ENCODE measurements at places on chromosomes 2 and 18.

- DNase-seq, result no peak
Measured at GRCh38 chr2:171669121-171669520, 18.1 kb upstream of the DYNC1I2 start.

GRCh38 chr2:42086500-42086953 is 38.7 kb downstream of the PKDCC start:
- no peak for DNase-seq

DNA sequence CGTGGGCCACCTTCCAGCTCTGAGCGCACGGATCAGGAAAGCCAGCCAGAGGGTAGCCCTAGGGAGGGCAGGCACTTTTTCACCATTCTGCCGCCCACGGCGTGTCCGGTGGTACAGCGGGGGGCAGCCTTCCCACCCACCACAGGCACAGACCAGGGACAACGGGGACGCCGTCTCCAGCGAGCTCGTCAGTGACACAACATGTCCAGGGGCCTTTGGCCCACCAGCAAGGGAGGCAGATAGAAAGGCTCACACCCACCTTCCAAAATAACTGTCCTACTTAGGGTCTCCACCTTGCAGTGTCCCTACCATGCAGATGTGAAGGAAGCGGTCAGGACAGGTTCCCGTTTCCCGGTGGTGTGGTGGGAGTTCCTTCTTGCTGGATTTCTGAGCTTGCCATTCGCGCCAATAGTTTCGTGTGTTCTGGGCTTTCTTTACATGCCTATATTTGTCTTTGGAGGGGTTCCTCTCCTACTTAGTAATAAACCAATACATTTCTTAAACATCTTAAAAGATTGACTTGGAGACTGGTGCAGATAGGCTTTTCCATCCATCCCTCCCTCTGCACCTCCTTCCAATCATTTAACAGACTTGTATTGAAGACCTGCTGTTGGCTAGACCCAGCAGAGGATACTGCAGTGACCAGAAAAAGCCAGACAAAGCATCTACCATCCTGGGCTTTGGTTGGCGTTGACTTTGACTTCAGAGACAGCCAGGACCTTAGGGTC is 872 bp downstream of the ASB1 start:
- DNase-seq, result no peak

DNA sequence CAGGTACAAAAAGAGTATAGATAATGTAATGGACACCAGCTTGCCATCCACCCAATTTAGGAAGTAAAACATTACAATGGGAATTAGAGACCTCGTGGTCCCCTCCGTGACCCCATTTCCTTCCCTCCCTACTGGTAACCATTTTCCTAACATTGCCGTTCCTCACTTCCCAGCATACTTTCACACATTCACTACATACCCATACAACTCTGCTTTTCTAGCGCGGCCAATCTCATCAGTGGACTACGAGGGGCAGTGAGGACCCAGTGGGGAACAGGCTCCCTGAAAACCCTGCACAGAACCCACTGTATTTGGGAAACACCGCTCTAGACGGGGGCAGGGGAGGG is 1.1 kb downstream of the ENOSF1 start:
- DNase-seq, result no peak

- no peak for DNase-seq
Measured at GRCh38 chr2:10916953-10917352, 5.2 kb downstream of the KCNF1 start.

GRCh38 chr18:46565256-46565655 is 91.8 kb downstream of the LOXHD1 start:
- peak; percentile 11 for DNase-seq

GRCh38 chr2:133654949-133655348 is 86.7 kb upstream of the NCKAP5 start:
- DNase-seq, result no peak

DNA sequence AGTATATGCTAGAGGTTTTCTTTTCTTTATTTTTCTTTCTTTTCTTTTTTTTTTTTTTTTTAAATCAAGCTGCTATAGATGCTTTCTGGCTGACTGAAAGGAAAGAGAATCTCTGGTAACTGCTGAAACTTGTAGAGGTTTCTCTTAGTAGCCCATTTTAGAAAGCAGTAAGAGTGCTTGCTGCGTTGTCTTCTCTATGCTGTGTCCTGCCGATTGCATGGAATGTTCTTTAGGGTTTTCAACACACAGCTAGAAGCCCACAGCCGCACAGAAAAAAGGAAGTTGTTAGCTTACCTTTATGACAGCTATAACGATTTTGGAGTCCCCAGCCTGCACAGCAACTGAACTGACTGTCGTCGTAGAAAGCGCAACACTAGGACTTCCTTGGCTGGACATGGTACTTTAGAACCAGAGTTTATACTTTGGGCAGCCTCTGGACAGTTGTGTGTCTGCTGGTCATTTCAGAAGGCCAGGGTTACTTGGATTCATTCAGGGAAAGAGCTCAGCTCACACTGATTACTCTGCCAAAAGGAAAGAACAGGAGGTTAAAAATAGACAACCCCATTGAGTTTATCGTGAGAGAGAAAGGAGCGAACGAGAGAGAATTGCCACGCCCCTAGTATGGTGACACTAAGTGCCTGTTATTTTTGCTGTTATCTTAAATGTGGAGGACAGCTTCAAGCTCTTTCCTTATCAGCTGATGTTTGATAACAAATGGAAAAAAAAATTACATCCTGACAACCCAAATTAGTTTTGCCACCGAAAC is at the start of gene CCDC141:
Gene CCDC141, minus strand, starts transcription at position 592 of the 766 bp plus-strand sequence. Its CDS starts 196 bp downstream, at position 396.
- DNase-seq, result no peak

- no peak for DNase-seq
Measured at GRCh38 chr2:112835536-112836162, 930 bp downstream of the IL1B start.

- peak; percentile 44 for DNase-seq
Measured at GRCh38 chr2:27123302-27124150, at the start of gene ABHD1. Gene ABHD1, plus strand, starts transcription at chr2:27123815. Its CDS starts 134 bp downstream, at chr2:27123949.

- DNase-seq, result no peak
Measured at GRCh38 chr2:65264821-65265670, 37.4 kb downstream of the ACTR2 start.

- DNase-seq, result no peak
Measured at GRCh38 chr2:70673041-70673647, 94.9 kb downstream of the ADD2 start.

- no peak for DNase-seq
Measured at GRCh38 chr2:38315707-38316333, 61.3 kb downstream of the ATL2 start.

- DNase-seq, result no peak
Measured at GRCh38 chr2:492178-492577, 185.0 kb downstream of the TMEM18 start.

DNA sequence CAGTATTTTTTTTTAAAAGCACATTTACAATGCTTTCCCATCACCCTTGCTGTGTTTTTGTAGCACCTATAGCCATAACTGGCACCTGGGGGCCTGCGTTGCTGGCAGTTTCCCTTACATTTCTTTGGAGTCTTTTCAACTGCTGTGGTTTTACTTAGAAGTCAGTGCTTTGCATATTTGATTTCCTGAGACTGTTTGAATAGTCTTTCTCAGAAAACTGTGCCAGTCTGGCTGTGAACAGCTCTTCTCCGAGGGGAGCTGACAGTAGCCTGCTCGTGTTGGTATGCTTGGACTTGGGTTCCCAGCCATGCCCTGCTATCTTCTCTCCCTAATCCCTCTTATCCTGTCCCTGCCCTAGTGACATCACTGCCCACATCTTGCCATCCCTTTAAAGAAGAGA is 81.5 kb downstream of the DPP4 start:
- no peak for DNase-seq

DNA sequence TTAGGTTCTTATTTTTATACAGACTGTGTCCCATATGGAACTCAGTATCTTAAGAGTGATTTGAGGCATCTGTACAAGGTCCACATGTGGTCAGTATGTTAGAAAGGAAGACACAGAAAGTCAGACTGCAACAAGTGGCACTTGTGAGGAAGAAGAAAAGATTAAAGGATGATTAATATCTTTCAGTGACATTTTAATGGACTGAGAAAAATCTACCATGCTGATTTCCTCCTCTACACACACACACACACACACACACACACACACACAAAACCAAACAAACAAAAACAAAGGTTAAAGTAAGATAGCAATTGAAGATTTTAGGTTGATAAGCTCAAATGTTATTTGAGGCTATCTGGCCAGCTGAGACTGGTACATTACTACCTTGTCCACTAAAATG is 94.5 kb upstream of the CHRNA1 start:
- DNase-seq, result no peak

DNA sequence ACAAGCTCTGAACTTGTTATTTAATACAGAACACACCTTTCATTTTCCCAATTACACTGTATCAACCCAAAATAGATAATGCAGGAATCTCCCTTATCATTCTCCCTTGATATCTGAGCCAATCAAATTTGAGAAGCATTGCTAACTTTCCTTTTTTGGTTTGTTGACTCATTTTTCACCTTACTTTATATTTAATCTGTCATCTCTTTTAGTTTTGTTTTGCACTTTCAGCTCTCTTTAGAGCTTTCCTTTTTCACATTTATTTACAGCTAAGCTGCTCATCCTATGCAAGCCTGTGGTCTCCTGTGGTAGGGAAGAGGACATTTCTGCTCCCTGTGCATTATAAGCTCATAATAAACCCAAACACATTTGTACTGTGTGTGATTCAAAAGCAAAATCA is 50.1 kb downstream of the ITGAV start:
- DNase-seq, result no peak

GRCh38 chr2:38898256-38898655 is 8.6 kb downstream of the ARHGEF33 start:
- no peak for DNase-seq

DNA sequence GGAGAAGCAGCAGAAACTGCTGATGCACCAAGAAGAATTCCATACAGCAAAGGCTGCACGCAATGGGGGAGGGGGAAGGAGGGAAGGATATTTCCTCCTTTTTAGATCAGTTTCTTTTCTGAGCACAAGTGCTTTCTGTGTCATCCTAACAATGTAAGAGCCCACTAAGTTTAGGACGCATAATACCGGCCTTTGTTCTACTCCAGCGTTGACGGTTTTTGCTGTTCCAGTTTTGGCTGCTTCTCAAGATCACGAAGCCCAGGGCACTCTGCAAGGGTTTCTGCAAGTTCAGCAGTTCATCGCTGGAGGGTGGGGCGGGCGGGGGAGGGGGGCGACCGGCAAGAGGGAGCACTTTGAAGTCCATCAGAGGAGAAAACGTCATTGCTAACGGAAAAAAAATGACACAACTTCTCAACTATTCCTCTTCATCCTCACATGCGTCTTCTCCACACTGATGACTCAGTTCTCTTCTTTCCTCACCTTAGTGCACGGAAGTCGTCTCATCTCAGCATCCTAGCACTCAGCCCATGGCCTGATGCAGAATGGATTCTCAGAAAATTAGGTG is 8.7 kb downstream of the FAM178B start:
- DNase-seq, result no peak

GRCh38 chr2:171963198-171963597 is 36.6 kb upstream of the METAP1D start:
- no peak for DNase-seq

- DNase-seq, result no peak
Measured at GRCh38 chr2:62423883-62424458, 82.0 kb downstream of the TMEM17 start.

DNA sequence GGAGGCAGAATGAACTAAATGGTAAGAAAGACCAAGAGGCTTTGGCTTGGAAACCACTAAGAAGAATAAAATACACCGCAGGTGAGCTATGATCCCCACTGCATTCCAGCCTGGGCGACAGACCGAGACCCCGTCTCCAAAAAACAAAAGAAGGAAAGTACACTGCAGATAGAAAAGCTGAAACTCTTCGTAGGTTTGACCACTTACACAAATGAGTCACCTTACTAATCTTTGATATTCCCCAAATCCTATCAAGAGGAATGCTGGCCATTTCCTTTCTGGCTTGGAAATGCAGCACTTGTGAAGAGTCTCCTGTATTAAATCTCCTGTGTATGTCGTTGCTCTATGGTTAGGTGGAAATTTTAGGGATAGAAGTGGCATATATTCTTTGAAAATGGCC is 108.8 kb downstream of the MTCL1 start:
- DNase-seq, result no peak

- DNase-seq, result no peak
Measured at GRCh38 chr2:140392824-140393223, 1612.6 kb upstream of the NXPH2 start.

DNA sequence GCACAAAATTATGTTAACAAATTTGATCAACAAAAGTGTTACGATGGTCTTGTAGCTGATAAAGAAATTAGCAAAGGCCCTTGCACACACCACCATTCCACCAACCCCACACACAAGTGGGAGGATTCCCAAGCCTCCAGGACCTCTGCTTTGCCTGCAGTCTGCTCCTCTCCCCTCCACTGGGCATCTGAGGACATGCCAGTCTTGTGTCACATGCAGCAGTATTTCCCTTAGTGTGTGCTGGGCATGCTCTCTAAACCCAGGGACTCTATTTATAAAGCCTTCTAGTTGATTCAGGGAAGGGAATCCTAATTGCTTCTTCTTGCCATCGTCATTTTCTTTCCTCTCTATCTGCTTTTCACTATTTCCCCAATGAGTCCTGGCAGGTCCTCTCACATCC is 53.3 kb downstream of the KCTD18 start:
- DNase-seq, result no peak

DNA sequence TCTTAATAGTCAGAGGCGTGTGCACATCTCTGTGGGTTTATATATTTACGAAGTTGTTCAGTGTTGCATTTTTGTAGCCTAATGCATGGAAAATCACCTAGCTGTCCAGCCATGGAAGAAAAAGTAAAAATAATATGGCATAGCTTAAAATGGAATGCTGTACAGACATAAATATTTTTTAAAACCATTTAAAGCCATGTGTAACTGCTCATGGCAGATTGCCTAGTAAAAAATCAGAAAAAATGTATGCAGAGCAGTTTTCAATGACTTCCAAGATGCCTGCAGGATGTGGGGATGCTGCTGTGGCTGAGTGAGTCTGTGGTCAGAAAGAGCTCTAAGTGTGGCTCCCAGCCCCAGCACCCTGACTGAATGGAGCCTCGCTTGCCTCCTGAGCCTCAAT is 64.8 kb upstream of the ALKAL2 start:
- no peak for DNase-seq

GRCh38 chr2:158464426-158465281 is 7.9 kb downstream of the PKP4 start:
- DNase-seq, result no peak

Data from D721Med (cell line).